LoVo (cell line): ENCODE measurements at places on chromosomes 1 and 21.

- DNase-seq = no peak
These were observed 25.5 kb downstream of the ZC3H11B start for GRCh38 chr1:219587401-219587800.

GRCh38 chr21:39750670-39751069 lies 5.7 kb downstream of the IGSF5 start:
- DNase-seq = no peak

GRCh38 chr1:23210351-23210785 lies 6.9 kb downstream of the HTR1D start:
- no peak for DNase-seq

- DNase-seq = no peak
These were observed 15.9 kb upstream of the SPOCD1 start for GRCh38 chr1:31831397-31832378.

- DNase-seq = no peak
These were observed 23.4 kb downstream of the PDE9A start for GRCh38 chr21:42676808-42677207.

- no peak for DNase-seq
These were observed 63.4 kb downstream of the OPTC start for GRCh38 chr1:203557390-203557789.

DNA sequence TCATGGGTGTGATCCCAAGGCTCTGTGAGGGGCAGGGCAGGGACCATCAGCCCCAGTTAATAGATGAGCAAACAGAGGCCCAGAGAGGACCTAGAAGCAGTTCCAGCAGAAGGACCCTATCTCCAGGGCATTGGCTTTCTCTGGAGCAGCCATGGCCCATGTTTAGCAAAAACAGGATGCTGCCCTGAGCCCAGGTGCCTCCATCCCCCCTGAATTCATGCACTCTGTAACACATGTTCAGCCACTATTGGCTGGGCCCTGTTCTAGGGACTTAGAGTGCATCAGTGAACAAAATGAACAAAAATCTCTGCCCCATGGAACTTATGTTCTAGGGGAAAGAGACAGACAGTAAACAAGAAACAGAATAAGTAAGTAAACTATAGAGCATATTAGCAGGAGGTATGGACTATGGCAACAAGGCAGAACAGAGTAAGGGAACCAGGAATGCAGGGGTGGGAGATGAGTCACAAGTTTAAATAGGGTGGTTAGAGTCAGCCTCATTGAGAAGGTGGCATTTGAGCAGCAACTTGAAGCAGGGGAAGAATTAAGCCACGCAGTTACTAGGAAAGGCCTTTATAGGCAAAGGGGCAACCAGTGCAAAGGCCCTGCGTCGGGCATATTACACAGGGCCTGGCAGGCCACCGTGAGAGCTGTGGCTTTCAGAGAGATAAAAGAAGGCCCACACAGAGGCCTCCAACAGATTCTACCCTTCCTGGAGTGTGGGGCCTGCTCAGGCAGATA lies 185.9 kb upstream of the EDN2 start:
- no peak for DNase-seq

DNA sequence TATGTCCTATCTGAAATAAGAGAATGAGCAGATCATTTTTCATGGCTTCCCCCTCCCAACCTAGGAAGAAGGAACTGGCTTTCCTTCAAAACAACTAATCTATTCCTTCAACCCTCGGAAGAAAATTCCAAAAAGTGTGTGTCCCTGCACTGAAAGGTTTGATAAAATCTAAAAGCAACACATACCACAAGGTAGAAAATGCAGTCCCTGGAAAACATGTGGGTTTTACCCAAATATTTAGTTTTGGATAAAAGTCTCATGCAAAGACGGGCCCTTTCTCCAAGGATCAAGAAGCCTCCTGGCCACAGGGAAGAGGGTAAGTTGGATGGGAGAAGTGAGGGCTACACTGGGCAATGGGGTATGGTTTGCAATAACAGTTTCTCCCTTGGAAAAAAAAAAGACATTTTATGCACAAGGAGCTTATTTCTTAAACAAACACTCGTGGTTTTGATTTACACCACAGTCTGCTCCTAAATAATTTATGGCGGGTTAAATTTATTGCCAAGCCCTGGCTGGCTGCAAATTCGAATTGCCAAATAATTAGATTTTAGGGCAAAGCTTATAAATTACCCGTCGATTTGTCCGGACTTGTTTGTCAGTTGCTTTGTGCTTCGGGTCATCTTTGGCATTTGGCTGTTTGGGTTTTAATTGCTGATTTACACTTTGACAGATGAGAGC lies 28.9 kb downstream of the ERI3 start:
- DNase-seq = no peak

- DNase-seq = peak; percentile 58
These were observed 66.1 kb downstream of the CD2 start for GRCh38 chr1:116820369-116820768.

- peak; percentile 98 for DNase-seq
These were observed 22.7 kb upstream of the IFNGR2 start for GRCh38 chr21:33380483-33380998.

DNA sequence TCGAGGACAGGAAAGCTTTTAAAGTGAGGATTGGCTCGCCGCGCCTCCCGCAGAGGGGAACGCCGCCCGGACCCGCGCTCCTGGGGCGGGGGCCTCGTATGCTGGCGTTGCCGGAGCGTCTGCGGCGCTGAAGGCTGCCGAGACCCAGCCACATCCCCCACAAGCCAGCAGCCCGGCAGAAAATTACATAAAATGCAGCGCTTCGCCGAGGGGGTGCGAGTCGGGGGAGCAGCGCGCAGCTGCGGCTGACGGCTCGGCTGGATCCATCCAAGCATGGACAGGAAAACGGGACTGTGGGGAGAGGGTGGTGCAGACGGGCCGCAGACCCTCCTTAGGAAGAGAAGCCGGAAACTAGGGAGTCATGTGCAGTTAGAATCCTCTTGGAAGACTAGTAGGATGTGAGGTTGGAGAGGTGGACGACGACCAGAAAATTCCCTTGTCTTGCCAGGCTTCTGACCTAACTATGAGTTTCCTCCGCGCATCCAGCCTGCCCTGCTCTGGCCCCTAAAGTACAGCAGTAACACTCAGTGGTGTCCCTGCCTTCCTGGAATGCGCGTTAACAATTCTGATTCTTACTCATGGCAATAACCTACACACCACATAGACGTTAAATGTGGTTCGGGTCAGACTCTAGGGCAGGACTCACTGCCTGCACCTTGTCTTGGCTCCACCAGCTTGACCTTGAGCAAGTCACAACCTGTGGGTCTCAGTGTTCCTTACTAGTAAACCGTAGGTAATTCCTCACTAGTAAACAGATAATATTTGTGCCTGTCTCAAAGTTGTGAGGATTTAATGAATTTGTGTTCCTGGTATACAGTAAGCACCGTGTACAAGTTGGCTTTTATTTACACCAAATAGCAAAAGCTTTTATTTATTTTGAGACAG lies 953 bp upstream of the BRWD1 start:
- DNase-seq = peak; percentile 39

GRCh38 chr1:45215485-45216199 lies 9.2 kb upstream of the ZSWIM5 start:
- no peak for DNase-seq

GRCh38 chr1:113007706-113008364 lies 51.8 kb upstream of the SLC16A1 start:
- DNase-seq = no peak
